ENCODE measurements at places on chromosomes 3 and 15. TPM values are rescaled to one million over a fixed set of nuclear protein-coding genes. Genes with fewer than 3 reads are reported as not detected.

DNA sequence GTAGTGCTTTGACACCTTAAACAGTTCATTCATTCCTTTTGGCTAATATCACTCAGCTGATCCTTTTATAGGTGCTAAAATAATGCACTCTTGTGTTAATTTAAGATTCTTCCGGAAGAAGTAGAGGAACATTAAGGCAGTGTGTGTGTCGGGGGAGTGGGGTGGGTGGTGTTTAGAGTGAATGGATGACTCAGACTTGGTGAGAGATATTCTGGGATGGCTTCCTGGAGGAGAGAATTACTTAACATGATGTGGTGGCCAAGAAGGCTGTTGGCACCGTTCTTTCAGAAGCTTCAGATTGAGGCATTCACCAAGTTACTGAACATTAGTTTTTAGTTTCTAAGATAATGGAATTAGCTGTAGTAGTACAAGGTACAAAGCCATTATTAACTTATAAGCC is 125.6 kb upstream of the ROPN1 start:
- no peak for DNase-seq

GRCh38 chr15:94972314-94972713 is 741.0 kb downstream of the MCTP2 start:
- DNase-seq, result no peak

The CBLB gene
- 17.6 TPM for total RNA-seq

DNA sequence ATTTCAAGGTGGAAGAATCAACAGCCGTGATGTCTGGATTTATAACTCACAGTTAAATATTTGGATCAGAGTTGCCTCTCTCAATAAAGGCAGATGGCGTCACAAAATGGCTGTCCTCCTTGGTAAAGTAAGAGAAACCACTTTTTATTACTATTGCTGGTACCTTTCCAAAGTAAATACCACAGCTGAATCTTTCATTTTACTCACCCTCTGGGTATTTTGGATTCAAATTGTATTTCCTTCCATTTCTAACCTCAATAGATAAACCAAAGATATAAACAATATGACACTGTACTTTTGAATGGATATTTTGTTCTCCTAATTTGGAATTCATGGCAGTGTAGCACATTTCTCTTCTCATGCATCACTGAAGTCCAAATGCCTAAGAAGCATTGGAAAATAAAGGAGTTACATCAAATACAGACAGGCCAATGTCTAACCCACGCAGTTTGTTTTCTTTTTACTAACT is 29.5 kb downstream of the KLHL24 start:
- peak; percentile 29 for DNase-seq

DNA sequence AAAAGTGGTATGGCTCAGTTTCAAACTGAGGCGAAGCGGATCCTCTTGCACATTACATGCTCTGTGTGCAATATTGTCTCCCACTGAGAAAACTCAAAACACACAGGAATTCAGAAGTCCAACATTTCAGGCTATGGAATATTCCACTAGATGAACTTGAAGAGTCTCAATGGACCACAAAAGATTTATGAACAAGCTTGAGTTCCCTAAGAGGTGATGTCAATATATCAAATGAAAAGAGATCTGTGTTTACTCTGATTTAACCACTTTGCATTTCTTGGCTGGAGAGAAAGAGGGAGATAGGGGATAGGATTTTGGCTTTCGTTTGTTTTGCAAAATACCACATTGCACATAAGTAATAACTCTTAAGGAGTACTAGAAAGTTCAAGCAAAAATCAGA is 20.3 kb downstream of the PDZRN3 start:
- no peak for DNase-seq

GRCh38 chr3:58667704-58668103 is 1.1 kb upstream of the FAM3D start:
- DNase-seq, result no peak

DNA sequence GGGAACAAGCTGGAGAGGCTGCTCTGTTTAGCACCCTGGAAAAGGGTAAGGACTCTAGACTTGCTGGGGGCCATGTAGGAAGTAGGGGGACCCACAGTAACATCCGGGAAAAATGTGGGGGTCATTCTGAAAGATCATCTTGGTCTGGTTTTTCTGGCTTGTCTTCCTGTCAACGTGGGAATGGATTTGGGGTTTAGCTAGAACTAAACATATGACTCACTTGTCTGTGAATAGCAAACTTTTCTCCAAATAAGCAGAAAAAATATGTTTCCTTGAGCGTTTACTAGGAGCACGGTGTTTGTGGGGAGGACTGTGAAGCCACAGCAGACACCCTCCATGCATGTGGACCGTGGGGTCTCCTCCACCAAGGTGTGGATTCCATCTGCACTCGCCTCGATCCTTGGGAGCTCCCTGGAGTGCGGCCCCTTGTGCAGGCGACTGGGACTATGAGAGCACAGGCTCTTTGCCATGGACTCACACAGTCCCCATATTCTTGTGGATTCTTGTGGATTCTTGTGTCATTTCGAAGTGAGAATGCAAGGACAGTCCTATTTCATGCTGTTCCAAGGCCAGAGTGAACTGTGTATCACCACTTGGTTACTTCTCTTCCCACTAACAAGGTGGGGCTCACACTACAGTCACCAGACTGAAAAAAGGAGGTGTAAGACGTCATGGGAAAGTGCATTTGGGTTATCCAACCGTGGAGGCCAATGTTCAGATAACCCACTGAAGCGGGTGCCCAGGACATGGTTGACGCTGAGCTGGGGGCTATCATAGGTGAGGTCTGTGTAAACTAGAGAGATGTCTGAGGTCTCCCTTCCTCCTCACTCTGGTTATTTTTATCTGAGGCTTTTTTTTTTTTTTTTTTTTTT is 25.5 kb downstream of the PGPEP1L start:
- no peak for DNase-seq

The CCDC13 gene
- 1.5 TPM for total RNA-seq

The PRR20G gene
- total RNA-seq, result not detected

- no peak for DNase-seq
These were observed 4.0 kb downstream of the SOX2 start for GRCh38 chr3:181715571-181716340.

DNA sequence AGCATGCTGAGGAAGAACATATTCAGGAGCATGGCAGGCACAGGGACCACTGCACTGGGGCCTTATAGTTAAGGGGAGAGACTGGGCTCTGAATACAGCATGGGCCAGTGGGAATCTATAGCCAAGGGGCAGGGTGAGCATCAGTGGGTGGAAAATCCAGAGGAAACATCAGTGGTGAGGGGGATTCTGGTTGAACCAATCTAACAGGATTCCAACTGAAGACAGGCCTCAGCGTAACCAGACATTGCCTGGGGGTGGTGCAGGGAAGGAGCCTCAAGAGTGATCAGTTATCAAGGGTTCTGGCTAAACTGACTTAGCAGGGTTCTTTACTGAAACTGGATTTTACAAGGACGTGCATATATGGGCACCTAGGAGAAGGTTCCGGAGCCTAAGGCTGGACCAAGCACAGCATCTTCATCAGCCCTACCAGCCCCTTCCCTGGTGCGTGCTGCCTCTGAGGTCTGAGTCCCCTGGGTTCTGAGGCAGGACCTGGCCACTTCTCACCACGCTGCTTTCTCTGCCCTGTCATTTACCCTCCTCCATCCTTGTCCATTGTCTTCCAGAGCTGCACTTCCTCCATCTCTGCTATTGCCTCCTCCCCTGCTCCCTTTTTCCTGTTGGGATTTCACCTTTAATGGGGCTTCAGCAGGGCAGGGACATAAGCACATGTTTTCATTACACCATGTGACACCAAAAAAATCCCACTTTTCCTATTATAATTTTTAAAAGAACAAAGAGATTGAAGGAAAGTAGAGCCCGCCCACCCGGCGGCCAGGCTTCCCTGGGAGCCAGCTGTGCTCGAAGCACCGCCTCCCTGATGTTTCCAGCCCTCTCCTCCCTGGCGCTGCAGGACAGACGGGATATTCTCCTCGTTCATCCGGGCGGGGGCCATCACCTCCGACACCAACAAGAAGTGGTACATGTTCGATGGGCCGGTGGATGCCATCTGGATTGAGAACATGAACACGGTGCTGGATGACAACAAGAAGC is 52.1 kb downstream of the DNAH1 start:
- no peak for DNase-seq

The SERPINI2 gene
- not detected for total RNA-seq

DNA sequence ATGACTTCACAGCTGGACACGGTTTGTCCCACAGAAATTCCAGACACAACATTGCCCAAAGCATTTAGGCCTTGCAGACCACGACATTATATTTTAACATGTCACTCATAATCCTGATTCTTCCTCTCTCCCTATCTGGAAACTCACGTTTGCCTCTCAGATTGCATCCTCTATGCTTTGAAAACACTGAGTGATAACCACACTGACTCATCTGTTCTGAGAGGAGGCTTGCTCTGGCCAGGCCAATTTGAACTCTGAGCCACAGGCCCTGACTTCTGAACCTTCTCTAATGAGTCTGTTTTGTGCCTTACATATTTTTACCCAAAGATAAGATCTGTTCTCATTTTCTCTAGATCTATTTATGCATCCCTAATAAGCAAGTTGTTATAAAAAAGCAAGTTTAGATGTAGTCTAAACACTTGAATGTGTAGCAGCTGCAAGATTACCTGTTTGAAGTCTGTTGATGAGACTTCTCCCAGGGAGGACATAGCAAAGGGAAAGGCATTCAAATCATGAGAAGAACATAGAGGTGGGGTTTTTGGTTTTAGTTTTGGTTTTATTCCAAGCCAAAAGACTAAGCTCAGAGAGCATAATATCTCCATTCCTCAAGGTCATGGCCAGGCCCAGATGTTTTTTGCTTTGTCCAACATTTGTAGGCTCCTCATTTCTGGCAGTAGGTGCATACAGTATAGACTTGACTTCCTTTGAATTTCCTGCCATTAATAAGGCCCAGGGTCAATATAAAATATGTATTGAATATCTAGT is 234.4 kb upstream of the LRTM1 start:
- no peak for DNase-seq

GRCh38 chr3:107942244-107942643 is 148.6 kb downstream of the CD47 start:
- DNase-seq, result no peak

GRCh38 chr3:52022323-52023100 is 26.8 kb upstream of the RPL29 start:
- DNase-seq, result no peak

GRCh38 chr15:65343374-65343981 is 34.3 kb downstream of the IGDCC3 start:
- DNase-seq, result no peak

- DNase-seq, result no peak
These were observed 93.3 kb upstream of the HACD2 start for GRCh38 chr3:123678108-123678511.

DNA sequence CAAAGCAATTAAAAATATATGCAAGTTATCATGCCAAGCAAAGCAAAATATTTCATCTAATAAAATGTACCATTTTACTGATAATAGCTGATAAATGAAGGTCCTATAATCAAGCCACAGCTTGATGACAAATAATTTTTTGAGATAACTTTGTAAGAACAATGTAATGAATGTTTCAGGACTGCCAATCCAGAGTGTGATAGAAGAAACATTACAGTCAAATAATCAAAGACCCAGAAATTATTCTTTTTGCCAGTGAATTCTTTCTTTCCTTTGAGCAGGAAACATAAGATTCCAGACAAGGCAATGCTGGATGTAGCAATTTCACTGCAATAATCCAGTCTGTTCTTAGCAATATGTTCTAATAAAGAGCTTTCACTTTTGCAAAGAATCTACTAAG is 556.1 kb downstream of the PLOD2 start:
- DNase-seq, result no peak

- DNase-seq, result no peak
These were observed 105.0 kb downstream of the IQCH start for GRCh38 chr15:67359431-67360079.

GRCh38 chr15:99651023-99651807 is 82.0 kb downstream of the LYSMD4 start:
- DNase-seq, result no peak

DNA sequence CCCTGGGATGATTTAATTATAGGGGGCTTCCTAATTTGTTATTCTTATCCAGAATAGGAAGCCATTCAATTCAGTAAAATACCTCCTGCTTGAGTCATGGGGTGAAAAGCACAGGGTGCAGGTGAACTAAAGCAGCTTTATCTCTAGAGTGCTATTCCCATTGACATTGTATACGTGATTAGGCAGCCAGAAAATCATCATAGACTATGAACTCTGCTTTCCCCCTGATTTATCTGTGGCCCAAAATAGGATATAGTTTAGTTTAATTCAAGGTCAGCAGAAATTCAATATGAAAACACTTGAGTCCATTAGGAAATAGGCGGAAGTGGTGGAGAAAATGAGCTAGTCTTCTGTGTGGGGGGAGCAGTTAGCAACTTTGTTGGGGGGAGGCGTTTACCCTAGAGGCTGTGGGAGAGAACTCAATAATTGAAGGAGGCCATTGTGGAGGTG is 18.2 kb upstream of the PRKCI start:
- DNase-seq, result no peak

DNA sequence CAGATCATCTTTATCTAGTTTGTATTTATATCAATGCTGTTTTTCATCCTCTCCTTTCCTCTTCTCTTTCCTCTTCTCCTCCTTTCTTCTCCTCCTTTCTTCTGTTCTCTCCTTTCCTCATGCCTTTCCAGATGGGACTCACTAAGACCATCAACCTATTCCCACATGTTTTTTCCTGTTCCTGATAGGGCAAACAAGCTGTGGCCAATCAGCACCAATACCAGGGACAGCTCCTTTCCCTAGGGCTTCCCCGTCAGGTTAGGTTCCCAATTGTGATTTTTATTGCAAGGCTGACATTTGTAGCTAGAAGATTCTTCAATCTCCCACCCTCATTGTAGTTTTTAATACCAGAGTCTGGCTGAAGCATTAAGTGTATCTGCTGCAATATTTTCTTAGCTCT is 76.3 kb upstream of the COL8A1 start:
- no peak for DNase-seq

GRCh38 chr15:40929660-40930429 is 705 bp downstream of the DLL4 start:
- no peak for DNase-seq

GRCh38 chr3:136901391-136901790 is 39.4 kb downstream of the NCK1 start:
- DNase-seq, result no peak

DNA sequence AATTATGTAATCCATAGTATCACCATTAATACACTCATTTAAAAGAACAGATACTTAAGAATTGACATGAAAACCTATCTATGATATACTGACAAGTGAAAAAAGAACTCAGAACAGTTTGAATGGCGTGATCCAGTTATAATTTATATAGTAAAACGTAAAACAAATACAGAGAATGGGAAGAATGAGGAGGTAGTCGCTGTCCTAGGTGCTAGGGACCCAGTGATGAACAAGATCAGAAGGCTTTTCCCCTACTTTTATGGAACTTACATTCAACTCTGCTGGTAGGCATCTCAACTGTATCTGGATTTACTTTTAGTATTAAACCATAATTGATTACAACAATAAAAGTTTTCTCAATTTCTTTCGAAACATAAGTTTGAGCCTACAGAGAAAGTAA is 31.8 kb downstream of the GSK3B start:
- DNase-seq, result no peak

The AMOTL2 gene
- 125 TPM for total RNA-seq

DNA sequence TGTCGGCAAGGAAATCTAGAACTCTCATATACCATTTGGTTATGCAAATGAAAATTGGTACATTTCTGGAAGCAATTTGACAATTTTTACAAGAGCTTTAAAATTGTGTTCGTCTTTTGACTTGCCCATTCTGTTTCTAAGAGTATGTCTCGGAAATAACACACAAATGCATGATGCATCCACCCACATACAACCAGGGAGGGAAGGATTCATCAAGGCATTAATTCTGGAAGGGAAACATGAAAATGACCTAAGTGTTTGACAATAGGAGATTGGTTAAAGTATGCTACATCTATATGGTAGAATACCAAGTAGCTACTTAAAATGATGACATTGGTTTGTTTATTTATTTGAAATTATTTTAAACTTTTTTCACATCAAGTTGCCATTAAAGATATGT is 58.6 kb downstream of the PIAS1 start:
- no peak for DNase-seq

The TRANK1 gene
- 16.8 TPM for total RNA-seq

The ARGFX gene
- not detected for total RNA-seq
